ENCODE measurements at places on chromosomes 3 and 15. TPM values are rescaled to one million over a fixed set of nuclear protein-coding genes. Genes with fewer than 3 reads are reported as not detected.

GRCh38 chr15:28914483-28915023 is 28.8 kb downstream of the APBA2 start:
- H3K4me1 ChIP-seq, result no peaks in the 10 kb centered on the region
- H3K36me3 ChIP-seq, result no peaks in the 10 kb centered on the region
- no peak for DNase-seq
- H3K27ac ChIP-seq, result no peak overlapping the region

CACNA2D2 gene
- 0.94 TPM for total RNA-seq

DNA sequence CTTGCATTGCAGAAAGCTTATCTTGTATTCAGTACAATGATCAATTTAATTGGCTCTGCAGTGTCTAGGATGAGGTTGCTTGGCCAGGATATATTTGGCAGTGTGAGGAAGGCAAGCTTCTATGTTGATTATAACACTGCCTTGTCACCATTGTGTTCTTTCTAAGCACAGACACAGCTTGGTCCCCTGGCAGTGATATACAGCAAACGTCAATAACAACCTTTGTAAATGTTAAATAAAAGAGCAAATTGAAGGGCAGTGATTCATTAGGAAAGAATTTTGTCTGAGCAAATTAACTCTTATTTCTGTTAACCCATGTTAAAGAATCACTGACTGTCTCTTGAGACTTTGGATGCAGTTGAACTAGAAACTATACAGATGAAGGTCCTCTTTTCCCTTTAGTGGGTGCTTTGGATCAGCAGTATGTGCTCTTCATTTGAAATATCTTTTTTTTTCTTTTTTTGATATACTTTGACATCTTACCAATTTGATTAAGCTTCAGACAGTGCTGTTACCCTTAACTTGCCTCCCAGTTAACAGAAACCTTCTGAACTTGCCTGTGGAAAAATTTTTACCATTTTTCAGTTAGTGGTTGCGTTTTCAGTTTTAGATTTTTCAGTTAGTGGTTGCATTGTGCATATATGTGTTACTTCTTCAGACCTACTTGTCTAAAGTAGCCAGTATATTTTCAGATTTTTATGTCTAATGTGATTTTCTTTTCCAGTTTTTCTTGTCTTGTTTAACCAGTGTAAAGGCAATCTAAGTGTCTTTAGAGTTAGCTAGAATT is 199.8 kb downstream of the TCF12 start:
- H3K4me3 ChIP-seq, result no peak overlapping the region
- H3K27me3 ChIP-seq, result no peaks in the 10 kb centered on the region

RASGRP1 gene
- total RNA-seq, result 0.21 TPM

GOLGA8J gene
- not detected for total RNA-seq

SPINK8 gene
- not detected for total RNA-seq

C3orf80 gene
- total RNA-seq, result 0.10 TPM

DNA sequence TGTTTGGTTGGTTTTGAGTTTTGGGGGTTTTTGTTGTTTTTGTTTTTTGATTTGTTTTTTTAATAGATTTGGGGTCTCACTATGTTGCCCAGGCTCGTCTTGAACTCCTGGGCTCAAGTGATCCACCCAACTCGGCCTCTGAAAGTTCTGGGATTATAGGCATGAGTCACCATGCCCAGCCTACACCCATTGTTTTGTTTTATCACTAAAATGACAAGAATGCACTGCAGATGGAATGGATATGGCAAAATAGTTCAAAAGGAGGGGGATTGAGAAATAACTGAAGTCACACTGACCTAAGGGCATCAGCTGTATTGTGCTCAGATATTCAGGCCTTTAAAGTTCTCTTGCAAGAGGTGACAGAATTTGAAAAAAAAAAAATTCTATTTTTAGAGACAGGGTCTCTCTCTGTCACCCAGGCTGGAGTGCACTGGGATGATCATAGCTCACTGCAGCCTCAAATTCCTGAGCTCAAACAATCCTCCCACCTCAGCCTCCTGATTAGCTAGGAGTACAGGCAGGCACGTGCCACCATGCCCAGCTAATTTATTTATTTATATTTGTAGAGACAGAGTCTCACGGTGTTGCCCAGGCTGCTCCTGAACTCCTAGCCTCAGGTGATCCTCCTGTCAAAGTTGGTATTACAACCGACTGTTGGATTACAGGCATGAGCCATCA is 4.4 kb upstream of the RASA2 start:
- no peaks in the 10 kb centered on the region for H3K27me3 ChIP-seq
- no peaks in the 10 kb centered on the region for H3K36me3 ChIP-seq
- no peaks in the 10 kb centered on the region for H3K4me1 ChIP-seq
- H3K27ac ChIP-seq, result no peak overlapping the region
- DNase-seq, result no peak

IMPG2 gene
- total RNA-seq, result 0.51 TPM

DNA sequence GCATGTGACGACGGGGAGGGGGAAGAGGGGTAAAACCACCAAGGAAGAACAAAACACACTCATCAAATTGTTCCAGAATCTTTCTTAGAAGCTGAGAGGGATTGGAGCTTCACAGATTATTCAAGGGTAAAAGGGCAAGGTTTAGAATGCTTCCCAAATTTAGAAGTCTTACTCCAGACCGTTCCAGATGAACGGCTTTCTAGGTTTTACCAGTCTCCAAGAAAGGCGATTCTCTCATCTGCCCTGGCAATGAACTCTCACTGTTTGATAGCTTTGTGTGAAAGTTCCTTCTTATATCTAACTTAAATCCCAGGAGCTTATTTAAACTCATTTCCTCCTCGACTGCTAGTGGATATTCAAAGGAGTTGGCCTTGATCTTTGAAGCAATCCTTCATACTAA is 124.3 kb upstream of the PRICKLE2 start:
- no peak for DNase-seq
- H3K27ac ChIP-seq, result no peak overlapping the region
- no peaks in the 10 kb centered on the region for H3K27me3 ChIP-seq
- H3K36me3 ChIP-seq, result no peaks in the 10 kb centered on the region
- H3K4me3 ChIP-seq, result no peak overlapping the region
- no peaks in the 10 kb centered on the region for H3K4me1 ChIP-seq

- peaks cover 3% of the 10 kb centered on the region for H3K27me3 ChIP-seq
- H3K27ac ChIP-seq, result no peak overlapping the region
- H3K4me3 ChIP-seq, result no peak overlapping the region
- no peaks in the 10 kb centered on the region for H3K4me1 ChIP-seq
- DNase-seq, result no peak
- H3K36me3 ChIP-seq, result no peaks in the 10 kb centered on the region
Observed at GRCh38 chr15:58038426-58039078, 27.0 kb downstream of the ALDH1A2 start.

- H3K4me1 ChIP-seq, result no peaks in the 10 kb centered on the region
- no peaks in the 10 kb centered on the region for H3K27me3 ChIP-seq
- H3K4me3 ChIP-seq, result no peak overlapping the region
- no peaks in the 10 kb centered on the region for H3K36me3 ChIP-seq
- H3K27ac ChIP-seq, result no peak overlapping the region
- DNase-seq, result no peak
Observed at GRCh38 chr3:72086042-72086742, 301.2 kb upstream of the PROK2 start.

DNA sequence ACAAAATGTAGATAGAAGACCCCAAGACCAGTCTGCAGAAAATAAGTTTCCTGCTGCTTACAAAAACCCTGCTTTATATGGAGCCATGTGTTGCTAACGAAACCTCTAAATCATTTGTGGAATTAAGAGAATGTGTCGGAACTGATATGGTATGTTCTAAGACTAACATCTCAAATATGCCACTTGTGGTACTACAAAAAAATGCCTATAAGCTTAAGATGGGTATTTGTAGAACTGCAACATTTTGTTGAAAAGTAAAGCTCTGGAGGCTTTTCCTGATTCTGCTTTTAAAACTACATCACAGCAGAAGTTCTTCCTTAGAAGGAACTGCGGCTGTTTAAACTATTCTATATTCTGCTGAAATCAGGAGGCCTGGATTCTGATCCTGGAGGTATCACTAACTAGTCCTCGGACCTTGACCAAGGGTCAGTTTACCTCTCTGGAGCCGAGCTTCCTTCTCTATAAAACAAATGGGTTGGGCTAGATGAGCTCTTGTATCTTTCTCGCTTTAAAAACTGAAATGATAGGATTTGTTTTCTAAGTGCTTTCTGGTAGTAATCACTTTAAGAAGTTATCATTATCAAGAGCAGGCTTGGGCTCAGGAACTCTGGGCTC is 74.9 kb downstream of the RAD18 start:
- H3K4me1 ChIP-seq, result no peaks in the 10 kb centered on the region
- no peaks in the 10 kb centered on the region for H3K27me3 ChIP-seq
- H3K27ac ChIP-seq, result no peak overlapping the region
- H3K4me3 ChIP-seq, result no peak overlapping the region

PLS1 gene
- total RNA-seq, result 0.52 TPM

DNA sequence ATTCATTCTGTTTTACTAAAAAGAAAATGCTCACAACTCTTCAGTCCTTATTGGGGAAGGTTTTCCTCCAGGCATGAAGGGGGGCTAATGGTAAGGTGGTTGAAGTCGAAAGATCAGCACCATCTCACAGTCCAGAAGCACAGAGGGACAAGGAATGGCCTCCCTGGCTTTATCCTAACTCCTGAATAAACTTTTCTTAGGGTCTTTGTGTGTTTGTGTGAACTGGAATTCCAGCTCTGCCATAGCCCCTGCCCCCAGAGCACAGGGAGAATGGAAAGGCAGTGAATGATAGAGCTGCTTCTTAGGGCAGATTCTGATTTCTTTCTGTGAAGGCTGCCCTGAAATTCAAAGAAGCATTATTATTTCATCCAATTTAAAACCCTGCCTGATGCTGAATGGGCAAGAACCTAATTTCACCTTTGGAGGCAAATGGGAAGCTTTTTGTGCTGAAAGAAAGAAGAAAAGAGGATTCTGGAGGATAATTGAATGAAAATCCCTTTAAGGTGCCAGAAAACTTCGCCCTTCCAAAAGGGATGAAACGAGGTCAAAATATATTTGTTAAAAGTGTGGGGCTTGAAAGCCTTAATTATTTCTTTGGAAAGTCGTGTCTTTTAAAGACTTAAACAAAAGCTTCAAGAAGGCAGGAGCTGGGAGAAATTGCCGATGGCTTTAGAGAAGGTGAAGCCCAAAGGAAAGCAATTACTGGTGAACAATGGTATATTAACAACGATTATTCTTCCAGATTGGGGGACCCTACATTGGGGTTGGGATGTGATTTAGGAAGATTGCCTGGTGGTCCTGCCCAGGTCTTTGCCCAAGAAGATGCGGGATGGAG is 259.9 kb upstream of the RGMA start:
- H3K27me3 ChIP-seq, result no peaks in the 10 kb centered on the region
- no peaks in the 10 kb centered on the region for H3K36me3 ChIP-seq
- no peak overlapping the region for H3K4me3 ChIP-seq
- no peak overlapping the region for H3K27ac ChIP-seq
- H3K4me1 ChIP-seq, result no peaks in the 10 kb centered on the region
- DNase-seq, result no peak

STRIT1 gene
- total RNA-seq, result 1,022 TPM

- no peaks in the 10 kb centered on the region for H3K4me1 ChIP-seq
- no peak for DNase-seq
- H3K4me3 ChIP-seq, result no peak overlapping the region
- no peak overlapping the region for H3K27ac ChIP-seq
- no peaks in the 10 kb centered on the region for H3K36me3 ChIP-seq
Observed at GRCh38 chr3:89264037-89264560, 156.7 kb downstream of the EPHA3 start.
